ENCODE measurements at places on chromosomes 5 and 9.

DNA sequence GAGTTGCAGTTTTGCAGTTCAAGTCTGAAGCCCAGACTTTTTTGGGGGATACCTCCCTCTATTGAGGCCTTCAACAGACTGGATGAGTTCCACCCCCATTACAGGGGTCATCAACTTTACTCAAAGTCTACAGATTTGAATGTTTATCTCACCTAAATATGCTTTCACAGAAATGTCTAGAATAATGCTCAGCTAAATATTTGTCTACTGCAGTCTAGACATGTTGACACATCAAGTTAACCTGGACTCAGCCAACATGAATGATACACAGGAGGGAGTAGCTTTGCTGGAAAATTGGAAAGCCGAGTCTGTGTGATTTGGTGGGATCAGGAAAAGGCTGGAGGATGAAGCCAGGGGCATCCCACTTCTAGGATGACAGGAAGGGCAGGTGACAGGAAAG, 128.0 kb upstream of the ICE1 start:
- DNase-seq: no peak

DNA sequence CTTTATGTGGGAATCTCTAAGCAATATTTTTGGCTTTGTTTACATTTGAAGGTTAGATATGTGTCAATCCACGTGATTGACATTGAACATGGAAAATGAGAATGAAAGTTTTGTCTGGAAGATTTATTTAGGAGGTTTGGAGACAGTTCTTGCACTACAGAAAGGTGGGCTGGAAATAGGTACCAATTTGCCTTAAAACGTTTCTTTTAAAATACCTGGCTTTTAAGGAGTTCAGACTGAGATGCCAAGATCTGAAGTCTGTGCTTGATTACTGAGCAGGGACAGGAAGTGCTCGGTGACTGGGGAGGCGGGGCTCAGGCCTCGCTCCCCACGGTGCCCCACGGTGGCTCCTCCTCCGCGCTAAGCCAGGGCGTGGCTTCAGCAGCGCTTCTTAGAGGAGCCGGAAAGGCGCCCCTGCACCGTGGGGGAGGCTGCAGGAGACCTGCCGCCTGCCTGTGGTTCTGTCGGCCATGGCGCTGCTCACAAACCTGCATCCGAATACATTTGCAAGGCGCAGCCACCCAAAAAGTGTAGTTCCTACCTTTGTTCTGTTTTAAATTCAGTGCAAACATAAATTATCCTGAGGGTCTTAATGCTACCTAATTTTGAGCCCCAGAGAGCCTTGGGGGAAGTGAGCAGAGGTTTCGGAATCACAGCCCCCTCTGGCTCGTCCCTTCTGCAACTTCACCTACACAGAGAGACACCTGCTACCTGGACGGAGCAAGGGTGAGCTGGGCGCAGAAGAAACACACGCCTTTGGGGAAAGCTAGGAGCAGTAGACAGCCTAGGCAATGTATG, 49.2 kb downstream of the USP20 start:
- peak; percentile 87 for DNase-seq

DNA sequence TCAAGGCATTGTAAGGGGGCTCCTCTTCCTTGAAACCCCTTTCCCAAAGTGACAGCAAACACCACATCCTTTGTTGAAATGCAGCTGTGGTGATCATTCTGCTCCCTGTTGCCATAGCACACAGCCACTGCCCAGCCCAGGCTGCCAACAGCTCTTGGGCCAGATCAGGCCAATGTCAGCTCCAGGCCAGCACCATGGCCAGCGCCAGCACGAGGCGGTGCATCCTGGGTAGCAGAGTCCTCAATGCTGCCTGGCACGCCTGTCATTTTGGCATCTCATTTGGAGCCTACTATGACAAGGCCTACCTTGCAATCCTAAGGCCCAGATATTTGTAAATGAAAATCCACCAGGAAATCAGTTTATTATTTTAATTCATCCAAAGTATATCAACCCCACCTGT, 390.6 kb downstream of the DNAH5 start:
- DNase-seq: no peak

- no peak for DNase-seq
Measured at GRCh38 chr5:126503602-126504104, 80.4 kb downstream of the GRAMD2B start.

- DNase-seq: no peak
Measured at GRCh38 chr9:88503845-88504764, 30.9 kb upstream of the NXNL2 start.

GRCh38 chr5:132023258-132024116, 12.0 kb upstream of the ACSL6 start:
- DNase-seq: no peak

DNA sequence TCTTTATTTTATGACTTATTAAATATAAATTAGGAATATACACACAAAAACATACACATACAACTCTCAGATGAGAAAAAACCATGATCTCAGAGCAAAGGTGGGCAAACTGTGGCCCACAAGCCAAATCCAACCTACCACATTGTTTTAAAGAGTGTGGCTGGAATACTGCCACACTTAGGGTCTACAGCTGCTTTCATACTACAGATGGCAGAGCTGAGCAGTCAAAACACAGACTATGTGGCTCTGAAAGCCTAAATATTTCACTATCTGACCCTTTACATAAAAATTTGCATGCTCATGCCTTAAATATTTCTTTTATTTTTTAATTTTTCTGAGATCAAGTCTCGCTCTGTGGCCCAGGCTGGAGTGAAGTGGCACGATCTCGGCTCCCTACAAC, 28.3 kb downstream of the LEAP2 start:
- no peak for DNase-seq

DNA sequence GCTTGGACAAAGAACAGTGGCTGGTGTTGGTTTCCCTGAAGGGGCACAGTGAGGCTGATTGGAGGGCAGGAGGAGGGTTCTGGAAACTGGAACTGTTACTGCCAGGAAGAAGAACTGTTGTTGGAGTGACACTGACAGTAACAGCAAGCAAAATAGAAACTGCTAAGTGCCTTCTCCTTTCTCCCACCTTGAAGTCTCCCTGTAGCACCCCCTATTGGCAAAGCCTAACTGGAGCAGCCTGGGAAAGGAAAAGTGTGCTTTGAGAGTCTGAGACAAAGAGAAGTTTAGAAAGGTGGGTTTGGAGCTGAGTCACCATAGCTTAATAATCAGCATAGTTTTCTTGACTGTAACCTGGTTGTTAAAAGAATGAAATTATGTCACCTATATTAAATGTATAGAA, 2.5 kb upstream of the TMEM174 start:
- DNase-seq: no peak

DNA sequence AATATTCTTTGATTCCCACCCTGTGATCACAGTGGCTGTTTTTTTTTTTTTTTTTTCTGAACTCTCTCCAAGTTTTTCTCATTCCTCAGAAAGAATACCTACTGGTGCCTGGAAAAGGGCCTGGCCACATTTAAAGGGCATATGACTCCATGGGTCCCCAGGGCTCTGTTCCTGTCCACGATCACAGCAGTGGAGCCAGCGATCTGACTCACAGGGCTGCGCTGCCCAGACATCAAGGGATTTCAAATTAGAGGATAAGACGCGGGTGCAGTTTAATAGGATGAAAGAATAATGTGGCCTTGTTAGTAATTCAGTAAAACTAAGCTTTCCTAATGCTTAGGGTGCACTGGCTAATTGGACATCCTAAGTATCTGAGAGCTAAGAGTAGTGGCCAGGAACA, 175.1 kb upstream of the MSX2 start:
- no peak for DNase-seq

GRCh38 chr9:93447655-93448054, 3.8 kb upstream of the FAM120A start:
- no peak for DNase-seq

DNA sequence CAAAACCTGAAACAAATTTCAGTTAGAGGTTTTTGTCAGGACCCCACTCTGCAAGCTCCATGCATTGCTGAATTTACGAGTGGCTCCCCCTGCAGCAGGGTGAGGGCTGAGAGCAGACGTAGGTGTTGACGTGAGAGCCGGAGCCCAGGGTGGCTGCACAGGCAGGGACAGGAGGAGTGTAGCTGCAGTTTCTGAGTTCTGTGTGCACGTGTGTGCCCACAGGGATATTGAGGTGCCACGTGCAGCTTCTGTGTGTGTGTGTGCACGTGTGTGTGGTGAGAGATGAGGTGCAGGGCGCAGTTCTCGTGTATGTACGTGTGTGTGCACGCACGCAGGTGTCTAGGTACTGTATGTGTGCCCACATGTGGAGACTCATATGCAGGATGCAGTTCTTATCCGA, 14.6 kb downstream of the PLEKHG4B start:
- no peak for DNase-seq

- no peak for DNase-seq
Measured at GRCh38 chr9:115398996-115399395, 281.0 kb upstream of the TNC start.

GRCh38 chr9:92187390-92187789, 72.2 kb upstream of the SPTLC1 start:
- no peak for DNase-seq

- no peak for DNase-seq
Measured at GRCh38 chr5:90640484-90641059, 82.0 kb downstream of the ADGRV1 start.

DNA sequence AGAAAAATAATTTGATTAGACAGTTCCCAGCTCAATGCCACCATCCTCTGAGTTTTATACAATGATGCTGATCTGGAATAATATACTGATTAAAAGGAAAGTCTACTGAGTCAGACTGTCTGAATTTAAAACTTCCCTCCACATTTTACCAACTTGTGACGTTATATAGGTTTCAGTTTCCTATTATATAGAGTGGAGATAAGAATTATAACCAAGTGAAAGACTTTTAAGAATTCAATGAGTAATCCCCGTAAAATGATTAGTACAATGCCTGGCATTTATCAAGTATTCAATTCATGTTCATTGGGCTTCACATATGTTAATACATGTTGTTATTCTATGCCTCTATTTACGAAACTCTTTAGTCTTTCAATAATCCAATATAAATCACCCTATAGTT, 166.0 kb downstream of the CDH9 start:
- DNase-seq: no peak

- no peak for DNase-seq
Measured at GRCh38 chr9:68577774-68578591, 37.3 kb upstream of the TMEM252 start.

DNA sequence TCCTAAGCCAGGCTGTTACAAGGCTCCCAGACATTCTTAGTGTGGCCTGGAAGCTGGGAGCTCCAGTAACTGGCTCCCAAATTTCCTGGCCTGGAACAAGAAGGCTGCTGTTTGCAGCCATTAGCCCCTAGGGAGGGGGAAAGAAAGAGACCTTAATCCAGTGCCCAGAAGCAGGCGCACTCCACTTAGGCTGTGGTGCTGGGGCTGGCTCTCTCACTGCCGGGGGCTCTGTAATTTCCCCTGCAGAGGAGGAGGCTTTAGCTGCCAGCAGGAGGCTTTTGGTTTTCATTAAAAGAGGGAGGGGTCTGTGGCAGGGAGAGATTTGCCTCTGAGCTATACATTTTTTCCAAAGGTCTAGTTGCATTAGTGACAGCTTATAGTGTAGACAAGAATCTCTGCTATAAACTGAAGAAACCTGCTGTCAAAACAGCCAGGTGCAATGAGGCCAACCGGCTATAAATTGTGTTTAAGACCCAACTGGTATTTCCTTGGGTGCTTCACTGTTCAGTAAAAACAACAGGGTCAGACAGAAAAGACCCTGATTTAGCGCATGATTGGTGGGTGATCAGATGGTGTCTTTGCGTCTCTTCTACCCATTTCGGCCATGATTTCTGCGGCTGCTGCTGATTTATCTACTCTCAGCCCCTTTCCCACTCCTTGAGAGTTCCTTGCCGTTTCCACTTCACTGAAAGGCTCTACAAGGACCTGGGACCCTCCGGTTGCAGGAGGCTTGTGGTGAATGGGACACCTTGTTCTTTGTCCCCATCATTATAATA, 254.6 kb downstream of the AOPEP start:
- DNase-seq: no peak

GRCh38 chr9:127550751-127551150, 61.3 kb upstream of the STXBP1 start:
- no peak for DNase-seq

- DNase-seq: no peak
Measured at GRCh38 chr5:126178521-126178920, 244.7 kb upstream of the GRAMD2B start.

- no peak for DNase-seq
Measured at GRCh38 chr5:79798893-79799590, 109.4 kb downstream of the CMYA5 start.

GRCh38 chr9:36895744-36896260, 138.3 kb downstream of the PAX5 start:
- no peak for DNase-seq

GRCh38 chr9:92804727-92805126, 40.1 kb upstream of the BICD2 start:
- no peak for DNase-seq

DNA sequence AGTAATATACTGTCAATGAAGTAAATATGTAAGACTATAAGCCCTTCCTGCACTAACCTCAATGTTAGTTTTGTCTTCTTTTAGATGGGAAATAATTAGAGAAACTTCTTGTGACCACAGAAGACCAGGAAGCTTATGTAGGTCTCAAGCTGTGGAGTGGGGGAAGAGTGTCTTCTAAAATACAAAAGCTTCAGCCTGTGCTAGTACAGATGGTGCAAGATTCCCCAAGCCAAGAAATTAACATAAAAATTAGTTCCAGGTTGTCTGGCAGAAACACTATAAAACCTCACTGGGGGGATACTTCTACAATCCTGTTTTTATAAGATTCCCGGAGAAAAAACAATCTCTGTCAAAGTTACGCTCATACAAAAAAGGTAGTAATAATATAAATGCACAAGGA, 103.6 kb downstream of the FNBP1 start:
- no peak for DNase-seq

DNA sequence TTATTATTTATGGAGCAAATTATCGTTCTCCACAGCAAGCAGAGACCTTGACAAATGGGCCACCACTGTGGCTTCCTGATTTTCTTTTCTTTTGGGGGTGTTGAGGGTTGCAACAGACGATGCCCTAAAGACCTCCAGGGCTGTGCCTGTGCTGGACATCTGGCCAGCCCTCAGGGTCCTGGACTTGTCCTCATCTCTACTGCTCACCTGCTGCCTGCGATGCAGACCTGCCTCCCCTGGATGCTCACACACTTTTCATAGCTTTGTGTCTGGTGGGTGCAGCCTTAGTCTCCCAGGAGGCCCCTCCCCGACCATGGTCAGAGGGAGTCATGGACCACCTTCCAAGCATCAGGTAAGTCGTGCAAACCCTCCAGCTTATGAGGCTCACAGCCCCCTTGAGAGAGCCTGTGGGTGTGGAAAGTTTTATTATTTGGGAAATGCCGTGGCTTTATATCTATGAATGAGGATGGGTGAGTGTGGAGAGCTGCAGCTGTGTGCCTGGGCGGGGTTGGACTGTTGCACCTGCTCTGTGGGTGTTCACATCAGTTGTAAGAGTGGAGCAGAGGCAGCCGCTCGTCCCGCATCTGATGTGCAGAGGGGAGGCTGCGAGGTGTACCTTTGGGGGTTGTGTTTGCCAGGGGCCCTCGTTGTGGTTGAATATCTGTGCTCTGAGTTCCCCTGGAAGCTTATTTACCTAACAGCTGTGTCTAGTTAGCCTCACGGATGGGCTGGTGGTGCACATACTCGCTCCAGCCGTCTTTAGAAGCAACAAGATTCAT, 126.3 kb upstream of the IRX4 start:
- DNase-seq: no peak

- DNase-seq: no peak
Measured at GRCh38 chr5:83711982-83712601, 8.6 kb downstream of the HAPLN1 start.

Measured in stimulated activated CD8-positive, alpha-beta memory T cell treated with anti-CD3 and anti-CD28 coated beads, Interleukin-15, amount 100 ng/mL, for 24 hours (primary cell).